Inflammatory macrophage treated with lipopolysaccharide for 1 hour (primary cell): ENCODE measurements at places on chromosomes 11 and 22.

GRCh38 chr22:30021881-30022619 is 58.2 kb upstream of the HORMAD2 start:
- DNase-seq = no peak

GRCh38 chr22:23306438-23306921 is 126.2 kb downstream of the BCR start:
- peak; percentile 93 for DNase-seq

- no peak for DNase-seq
These were observed 31.1 kb upstream of the LYVE1 start for GRCh38 chr11:10599388-10600175.

- DNase-seq = no peak
These were observed 169.6 kb downstream of the MAML2 start for GRCh38 chr11:96173422-96173821.

DNA sequence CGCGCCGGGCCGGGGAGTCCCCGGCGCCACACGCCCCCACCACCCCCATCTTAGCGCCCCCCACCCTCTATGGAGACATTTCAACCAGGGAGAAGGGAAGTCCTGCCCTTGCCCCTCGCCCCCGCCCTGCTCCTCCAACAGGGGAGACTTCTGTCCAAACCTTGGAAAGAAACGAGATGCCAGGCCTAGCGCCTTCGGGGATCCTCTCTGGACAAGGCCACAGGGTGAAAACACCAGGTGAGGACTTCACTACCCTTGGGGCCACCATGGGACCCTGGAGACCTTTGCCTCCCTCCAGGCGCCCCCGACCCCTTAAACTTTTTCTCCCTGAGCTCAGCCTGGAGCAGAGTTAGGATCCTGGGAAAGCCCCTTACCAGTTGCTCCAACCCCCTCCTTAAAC is 11.6 kb upstream of the NPAS4 start:
- no peak for DNase-seq

GRCh38 chr11:14334192-14334591 is 24.8 kb downstream of the RRAS2 start:
- DNase-seq = no peak

DNA sequence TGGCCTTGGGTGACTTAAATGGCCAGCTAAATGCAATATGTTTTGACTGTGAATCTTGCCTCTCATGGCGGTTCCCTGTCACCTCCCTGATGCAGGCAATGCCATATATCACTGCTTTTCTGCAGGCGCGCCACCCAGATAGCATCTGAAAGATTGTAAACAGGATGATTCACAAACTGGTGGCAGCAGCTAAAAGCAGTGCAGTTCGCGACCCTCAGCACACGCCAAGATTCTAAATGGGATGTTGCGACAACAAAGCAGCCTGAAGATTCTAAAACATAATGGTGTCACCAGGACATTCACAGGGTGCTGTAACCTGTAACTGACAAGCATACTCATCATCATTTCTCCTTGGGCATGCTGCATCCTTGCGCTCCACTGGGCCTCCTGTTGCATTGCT is 440.4 kb upstream of the CADM1 start:
- DNase-seq = no peak

GRCh38 chr22:45996241-45997076 is 19.5 kb upstream of the WNT7B start:
- DNase-seq = peak; percentile 83

- peak; percentile 84 for DNase-seq
These were observed 2.2 kb upstream of the RPS19BP1 start for GRCh38 chr22:39534591-39535356.

DNA sequence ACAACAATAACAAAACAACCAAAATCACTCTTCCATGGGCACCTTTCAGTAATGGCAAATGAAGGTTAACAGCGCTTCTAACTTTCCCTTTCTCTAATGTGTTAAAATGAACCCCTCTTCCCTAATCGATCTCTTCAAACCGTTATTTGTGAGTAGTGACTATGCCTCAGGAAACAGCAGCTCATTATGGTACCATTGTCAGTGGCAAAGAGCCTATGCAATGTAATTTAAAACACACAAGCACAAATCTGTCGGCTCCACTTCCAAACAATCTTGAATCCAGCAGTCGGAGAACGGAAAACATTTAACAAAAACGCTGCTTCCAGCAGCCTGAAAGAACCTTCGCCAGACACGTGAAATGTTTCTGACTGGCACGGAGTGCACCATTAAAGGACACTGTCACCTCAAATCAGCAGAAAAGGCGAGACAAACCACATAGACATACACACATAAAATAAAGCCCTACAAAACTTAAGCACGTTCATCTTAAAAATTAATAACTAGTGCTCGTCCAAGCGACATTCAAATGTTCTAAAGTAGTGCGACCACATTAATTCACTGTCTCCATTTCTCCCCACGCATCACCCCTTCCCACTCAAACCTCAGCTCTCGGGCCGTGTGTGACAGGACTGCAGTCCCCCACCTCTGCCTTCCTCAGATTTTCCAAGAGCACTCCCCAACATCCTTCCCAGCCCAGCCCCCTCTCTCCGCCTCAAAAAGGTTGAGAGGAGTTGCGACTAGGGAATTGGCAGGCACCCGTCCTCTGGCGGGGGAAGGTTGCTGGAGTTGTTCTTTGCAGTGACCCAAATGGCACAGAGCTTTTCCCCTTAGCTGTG is 748 bp downstream of the RAB30 start:
- DNase-seq = no peak

GRCh38 chr11:8092587-8093424 is 11.8 kb downstream of the TUB start:
- DNase-seq = peak; percentile 70

DNA sequence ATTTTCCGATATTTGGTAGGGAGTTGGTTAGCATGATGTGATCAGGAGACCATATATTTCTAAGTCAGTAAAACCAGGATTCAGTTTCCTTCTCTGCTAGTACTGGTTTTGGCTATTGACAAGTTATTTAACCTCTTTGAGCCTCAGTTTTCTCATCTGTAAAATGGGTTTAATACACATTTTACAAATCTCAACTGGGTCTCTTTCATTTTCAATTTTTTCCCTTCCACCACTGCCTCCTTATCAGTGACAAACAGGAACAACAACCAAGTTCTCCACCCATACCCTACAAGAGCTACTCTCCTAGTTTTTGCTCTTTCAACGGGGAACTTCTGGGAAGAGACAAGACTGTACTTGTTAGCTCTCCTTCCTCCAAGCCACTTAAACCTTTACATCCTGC is 6.2 kb upstream of the APLP2 start:
- peak; percentile 26 for DNase-seq

GRCh38 chr22:33354928-33355327 is 296.7 kb upstream of the SYN3 start:
- no peak for DNase-seq

- peak; percentile 9 for DNase-seq
These were observed 33.3 kb upstream of the NNMT start for GRCh38 chr11:114262681-114263512.

- DNase-seq = no peak
These were observed 132.1 kb downstream of the OSBP2 start for GRCh38 chr22:30826670-30827355.

DNA sequence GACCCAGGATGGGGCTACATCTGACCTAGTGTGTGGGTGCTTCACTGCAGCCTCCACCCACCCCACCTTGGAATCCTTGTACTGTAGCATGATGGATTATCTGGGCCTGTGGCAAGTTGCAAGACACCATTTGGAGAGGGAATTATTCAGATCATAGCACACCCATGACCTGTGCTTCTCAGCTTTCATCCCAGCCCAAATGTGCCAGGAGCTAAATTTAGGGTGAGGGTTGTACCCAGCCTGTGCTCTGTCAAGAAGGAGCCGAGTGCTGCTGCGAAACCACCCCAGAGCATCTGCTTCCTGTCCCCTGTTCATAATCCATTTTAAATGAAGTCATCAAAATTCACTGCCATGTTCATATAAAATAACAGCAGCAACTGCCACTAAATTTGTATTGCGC is 394.5 kb downstream of the SHANK2 start:
- DNase-seq = no peak

GRCh38 chr11:17266781-17267180 is 9.8 kb upstream of the NUCB2 start:
- DNase-seq = no peak

- DNase-seq = no peak
These were observed 1.4 kb downstream of the FAM111A start for GRCh38 chr11:59144096-59144495.

DNA sequence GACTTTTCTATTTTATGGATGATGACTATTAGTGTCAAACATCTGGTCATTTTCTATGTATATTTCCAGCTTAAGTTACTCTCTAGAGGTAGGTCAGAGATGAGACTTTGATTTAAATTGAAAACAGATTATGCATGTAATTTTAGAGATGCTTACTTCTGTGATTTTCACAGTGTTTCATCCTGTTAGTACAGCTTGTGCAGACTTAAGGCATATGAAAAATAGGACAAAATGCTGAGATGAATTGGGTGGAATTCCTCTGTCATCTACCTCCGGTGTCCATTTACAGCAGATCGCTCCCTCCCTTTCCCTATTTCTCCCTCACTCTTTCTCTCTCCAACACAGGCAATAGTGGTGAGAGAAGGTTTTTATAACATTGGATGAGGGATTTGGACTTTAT is 14.1 kb downstream of the JAM3 start:
- no peak for DNase-seq

DNA sequence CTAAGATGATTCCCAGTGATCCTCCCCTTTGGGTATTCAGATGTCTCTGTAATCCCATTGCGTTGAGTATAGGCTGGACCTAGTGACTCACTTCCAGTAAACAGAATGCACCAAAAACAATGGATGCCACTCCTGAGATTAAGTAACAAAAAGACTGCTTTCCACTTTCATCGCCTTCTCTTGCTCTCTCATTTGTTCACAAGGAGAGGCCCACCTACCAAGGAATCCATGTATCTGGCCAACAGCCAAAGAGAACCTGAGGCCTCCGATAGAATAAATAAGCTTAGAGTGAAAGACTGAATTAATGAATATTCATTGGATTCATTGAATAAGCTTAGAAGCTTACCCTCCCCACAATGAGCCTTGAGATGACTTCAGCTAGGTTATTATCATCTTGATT is 454.6 kb downstream of the KCNA4 start:
- DNase-seq = no peak

- DNase-seq = no peak
These were observed 8.9 kb downstream of the RAPSN start for GRCh38 chr11:47440054-47440476.

DNA sequence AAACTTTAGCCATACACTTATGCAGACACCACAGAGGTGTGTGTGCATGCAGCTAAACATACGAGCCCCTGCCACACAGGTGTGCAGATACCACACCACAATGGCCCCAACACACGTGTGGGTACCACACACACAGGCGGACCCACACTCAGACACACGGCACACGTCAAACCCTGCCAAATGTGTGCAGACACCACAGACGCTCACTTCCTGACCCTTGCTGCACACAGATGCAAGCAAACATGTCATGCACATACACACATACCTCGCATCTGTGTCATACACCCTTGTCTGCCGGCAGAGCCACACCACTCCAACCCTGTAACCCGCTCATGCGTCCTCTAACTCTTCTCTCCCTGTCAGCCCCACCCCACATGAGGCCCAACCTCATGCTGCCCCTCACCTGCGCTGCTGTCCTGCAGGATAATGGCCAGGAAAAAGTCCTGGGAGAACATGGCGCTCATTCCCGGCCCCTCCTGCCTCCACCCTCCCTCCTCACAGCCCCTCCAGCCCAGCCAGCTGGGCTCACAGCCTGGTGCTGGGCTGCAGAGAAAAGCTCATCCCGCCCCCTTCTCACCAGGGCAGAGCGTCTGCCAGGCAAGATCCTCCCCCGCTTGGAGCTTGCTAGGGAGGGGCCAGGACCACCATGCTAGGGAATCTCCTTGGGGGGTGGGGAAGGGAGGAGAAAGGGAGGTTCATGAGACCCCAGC is 14.2 kb downstream of the SMPD1 start:
- DNase-seq = no peak

- no peak for DNase-seq
These were observed 164.8 kb downstream of the C11orf87 start for GRCh38 chr11:109586789-109587188.
